NCI-H2107 (cell line): ENCODE measurements at places on chromosomes 2 and 18.

DNA sequence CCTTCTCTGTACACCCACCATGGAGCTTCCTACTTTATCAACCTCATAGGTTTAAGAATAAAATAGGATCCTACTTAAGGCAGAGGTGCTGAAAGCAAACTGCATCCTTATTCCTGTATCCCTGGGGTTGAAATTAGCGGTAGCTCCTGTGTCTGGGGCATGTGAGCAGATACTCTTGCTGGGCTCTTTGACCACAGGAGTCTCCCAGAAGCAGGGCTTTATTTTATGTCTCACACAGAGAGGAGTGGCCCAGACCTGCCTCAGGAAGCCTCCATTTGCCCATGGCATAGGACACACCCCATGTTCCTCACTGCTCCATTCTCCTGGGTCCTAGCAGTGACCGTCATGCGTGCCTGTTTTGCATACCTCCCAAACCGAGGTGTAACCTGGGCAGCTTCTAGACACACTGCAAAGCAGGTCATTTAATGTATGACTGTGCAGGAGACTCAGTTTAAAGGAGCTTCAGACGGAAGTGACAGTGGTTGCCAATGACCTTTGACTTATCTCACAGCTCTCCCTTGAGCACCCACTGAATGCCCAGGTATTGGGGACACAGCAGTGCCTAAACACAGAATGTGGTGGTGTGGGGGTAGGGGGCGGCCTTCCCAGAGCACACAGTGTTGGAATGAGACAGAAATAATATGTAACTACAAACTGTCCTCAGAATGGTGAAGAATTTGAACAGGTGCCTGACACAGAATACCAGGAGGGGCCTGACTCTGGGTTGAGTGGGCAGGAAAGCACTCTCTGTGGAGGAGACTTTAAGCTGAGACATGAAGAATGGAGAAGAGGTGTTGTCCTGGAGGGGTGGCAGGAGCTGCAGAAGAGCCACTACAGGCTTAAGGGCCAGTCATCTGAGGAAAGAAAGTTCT lies 3.7 kb downstream of the TMEM37 start:
- DNase-seq: no peak

DNA sequence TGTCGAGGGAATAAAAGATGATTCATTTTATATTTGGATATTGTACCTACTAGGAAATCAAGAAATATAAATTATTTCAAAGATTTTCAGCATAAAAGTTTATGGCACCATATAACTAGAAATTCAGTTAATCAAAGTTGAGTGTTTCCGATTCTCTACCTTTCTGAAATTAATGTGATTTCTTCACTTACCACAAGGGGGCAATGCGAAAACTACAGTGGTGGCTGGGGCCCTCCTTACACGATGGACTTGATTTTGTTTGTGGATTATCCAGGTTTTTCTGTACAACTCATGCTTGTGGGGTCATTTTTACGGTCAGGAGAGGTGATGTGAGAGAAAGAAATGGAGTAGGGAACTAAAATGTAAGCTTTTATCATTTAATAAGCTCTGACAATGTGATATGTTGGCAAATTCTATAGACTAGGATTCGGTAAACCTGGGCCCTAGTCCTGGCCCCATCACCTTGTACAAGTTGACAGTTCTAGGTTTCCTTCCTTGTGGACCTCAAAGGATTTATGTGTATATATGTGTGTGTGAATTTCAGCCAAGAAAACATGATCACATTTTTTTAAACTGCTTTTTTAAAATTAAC lies 47.6 kb downstream of the G6PC2 start:
- DNase-seq: no peak

DNA sequence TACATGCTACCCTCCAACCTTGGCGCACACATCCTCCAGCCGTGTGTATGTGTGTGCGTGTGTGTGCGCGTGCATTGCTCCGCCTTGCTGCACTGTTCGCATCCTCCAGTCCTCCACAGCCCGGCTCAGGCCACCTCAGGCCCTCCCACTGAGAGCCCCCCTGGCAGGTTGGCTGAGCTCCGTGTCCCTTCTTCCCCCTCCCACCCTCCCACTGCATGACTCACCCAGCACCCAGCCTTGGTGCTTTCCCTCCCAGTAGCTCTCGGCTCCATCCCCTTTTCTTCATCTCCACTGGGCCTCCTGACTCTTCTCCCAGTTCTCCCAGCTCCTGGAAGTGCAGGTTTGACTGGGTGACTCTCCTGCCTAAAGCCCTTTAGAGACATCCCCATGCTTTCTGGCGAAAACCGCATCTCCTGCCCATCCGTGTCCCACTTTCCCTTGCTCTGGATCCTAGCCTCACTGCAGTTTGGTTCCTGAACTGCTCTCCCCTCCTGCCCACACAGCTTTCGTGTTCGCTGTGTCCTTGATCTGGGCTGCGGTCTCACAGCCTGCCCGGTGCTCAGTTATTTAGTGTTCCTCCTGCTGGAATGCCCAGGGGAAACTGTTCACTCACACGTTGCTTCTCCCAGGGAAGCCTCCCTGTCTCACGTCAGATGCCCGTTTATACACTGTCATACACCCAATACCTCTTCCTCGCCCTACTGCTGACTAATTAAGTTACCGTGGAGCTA lies 4.9 kb downstream of the TMEM177 start:
- no peak for DNase-seq

DNA sequence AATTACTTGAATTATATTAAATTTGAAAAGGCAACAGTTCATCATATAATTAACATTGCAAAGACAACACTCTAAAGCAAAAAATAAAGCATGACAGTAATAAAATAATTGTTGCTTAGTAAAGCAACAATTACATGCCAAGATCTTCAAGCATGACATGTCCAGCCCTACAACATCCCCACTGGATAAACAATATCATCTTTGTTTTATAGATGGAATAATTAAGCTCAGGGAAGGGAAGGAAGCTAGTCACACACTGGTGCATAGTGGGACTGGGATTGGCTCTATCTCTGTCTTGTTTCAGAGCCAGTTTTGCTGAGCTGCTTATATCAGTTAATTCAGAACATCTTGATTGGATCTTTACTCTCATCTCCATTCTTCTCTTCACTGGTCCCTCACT lies 49.9 kb upstream of the PARD3B start:
- DNase-seq: no peak

GRCh38 chr2:106653465-106653864 lies 166.3 kb downstream of the CD8B2 start:
- no peak for DNase-seq

DNA sequence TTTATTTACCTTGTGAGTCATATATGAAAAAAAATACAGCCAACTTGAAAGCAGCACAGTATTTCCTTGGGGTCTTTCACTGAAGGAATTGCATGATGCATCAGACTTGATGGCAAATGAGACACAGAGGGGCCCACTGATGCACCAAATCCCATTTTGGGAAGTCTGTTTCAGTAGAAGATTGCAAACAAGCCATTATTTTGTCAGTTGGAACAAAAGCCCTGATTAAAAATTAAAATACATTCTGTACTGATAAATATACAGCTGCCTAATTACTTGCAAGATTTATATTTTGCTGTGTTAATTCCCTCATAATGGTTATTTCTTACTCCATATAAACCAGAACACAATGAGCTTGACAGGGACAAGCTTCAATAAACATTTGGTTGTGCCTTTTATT lies 370.4 kb downstream of the SUCLG1 start:
- DNase-seq: no peak

- no peak for DNase-seq
Observed at GRCh38 chr2:121648206-121649148, 785 bp downstream of the CLASP1 start.

DNA sequence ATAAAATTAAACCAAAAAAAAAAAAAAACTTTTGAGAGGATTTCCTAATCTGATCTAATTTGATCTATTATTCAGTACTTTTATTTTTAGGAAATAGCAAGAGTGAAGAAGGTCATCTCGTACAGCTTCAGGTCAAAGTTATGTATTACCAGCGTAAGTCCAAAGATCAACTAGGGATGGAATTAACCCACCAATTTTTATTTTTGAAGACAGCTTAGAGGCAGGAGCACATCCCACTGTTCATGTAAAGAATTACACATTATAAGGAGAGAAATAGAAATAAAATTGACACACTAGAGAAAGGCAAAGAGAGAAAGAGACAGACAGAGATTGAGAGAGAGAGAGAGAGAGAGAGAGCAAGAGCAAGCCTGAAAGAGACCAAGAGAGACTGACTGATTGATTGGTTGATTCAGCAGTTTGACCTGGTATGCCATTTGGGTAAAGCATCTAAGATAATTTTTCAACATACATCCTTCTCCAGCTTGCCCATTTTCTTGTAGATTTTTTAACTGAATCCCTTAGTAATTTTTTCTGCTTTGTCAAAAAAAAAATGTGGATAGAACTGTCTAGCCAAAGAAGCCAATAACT lies 25.1 kb downstream of the DOCK10 start:
- no peak for DNase-seq

- DNase-seq: peak; percentile 68
Observed at GRCh38 chr2:145764631-145765030, 1244.7 kb upstream of the ZEB2 start.

- no peak for DNase-seq
Observed at GRCh38 chr2:234304950-234305349, 191.9 kb downstream of the ARL4C start.

GRCh38 chr2:143068509-143068908 lies 60.7 kb upstream of the ARHGAP15 start:
- DNase-seq: no peak

DNA sequence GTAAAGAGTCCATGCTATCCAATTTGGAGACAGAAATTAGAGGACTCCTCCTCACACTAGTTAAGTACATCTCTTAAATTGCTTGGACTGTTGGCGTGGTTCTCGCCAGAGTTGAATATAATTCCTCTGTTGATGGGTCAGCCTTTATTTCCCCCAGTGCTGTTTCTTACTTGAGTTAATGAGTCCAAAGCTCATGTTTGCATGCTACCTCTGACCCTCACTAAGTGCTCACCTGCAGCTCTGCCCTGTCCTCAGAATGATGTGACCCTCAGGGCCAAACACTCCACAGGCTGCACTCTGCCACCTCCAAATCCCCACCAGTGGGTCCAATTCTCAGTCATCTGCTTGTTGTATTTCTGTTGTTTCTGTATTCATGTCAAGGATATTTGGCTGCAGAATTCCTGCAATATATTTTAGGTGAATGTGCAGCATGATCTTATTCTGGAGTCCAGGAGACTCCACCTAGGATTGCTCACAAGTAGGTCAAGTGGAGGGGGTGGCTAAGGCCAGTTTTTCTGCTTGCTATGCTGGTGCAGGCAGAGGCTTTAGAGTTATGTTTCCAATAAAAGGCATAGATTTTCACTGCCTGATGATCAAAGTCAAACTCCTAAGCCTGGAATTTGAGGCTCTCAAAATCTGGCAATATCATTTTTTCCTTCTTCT lies 37.8 kb downstream of the RDH14 start:
- DNase-seq: no peak

DNA sequence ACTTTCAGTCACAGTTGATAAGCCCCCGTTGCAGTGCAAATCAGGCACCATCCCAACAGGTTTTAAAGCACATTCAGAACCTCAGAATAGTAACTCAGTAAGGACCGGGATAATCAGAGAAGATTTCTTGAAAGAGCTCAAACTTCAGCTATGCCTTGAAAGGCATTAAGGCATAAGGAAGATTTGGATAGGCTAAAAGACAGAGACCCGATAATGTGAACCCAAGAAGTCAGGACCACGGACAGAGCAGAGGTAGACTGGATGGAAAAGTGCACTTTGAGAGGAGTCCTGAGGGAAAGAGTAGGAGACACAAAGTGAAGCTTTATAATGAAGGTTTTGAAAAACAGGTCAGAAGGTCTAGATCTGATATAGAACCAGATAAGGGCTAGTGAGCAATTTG lies 36.9 kb upstream of the KLF7 start:
- no peak for DNase-seq

GRCh38 chr2:221495731-221496130 lies 76.4 kb downstream of the EPHA4 start:
- DNase-seq: no peak

DNA sequence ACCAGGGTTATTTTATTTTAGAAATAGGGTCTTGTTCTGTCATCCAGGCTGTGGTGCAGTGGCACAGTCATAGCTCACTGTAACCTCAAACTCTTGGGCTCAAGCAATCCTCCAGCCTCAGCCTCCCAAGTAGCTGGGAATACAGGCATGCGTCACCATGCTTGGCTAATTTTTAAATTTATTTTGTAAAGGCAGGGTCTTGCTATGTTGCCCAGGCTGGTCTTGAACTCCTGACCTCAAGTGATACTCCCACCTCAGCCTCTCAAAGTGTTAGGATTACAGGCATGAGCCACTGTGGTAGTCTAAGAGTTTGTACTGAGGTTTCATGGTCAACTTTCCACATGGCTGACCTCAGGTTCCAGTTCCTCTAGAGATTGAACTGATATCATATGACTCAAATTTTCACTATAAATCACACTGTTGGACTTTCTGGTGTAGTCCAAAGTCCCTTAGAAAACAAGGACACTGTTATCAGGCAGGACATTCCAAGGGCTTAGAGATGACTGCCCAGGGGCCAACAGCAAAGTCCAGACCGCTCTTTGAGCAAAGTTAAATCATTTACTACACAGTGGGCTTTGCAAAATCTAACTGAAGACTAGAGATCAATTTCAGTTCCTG lies 82.0 kb upstream of the MEX3C start:
- DNase-seq: no peak

- no peak for DNase-seq
Observed at GRCh38 chr2:204551512-204551863, 6.2 kb downstream of the PARD3B start.

DNA sequence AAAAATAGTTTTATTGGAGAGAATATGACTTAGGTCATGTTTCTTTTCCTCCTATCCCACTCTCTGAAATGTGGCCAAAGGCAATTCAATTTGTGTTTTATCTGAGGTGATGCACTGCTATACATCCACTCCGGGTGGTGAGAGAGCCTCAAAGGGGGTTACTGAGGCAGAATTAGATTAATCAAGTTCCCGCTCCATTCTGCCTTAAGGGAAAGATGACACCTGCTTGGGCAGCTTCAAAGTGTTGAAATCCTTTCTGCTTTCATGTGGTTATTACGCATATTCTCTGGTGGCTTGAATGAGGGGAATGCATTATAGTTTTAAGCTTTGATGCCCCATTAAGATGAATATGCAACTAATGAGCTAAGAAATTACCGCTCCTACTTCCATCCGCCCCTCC lies 213.0 kb upstream of the TMEFF2 start:
- no peak for DNase-seq

GRCh38 chr2:55164534-55165480 lies 67.3 kb downstream of the CLHC1 start:
- no peak for DNase-seq

- no peak for DNase-seq
Observed at GRCh38 chr2:28670856-28671255, 80.8 kb upstream of the PPP1CB start.
